ENCODE measurements at places on chromosomes 1 and 21.

DNA sequence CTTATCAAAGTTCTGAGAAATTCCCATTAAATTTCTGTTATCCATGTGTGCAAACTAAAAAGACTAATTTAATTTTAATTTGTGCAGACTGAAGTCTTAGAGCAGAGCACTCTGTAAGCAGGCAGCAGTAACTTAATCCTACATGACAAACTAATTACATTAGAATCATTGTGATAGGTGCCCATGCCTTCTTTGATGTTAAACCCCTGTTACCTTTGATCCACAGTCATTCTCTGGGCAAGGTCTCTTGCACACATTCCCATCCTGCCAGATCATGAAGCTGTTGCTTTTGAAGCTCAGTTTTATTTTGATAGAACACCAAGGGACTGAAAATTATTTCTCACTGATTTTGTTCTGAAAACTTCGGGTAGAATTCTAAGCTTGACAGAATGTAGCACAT, 77.2 kb downstream of the BCAR3 start:
- DNase-seq, result no peak

GRCh38 chr1:243420946-243421685, 165.3 kb downstream of the SDCCAG8 start:
- DNase-seq, result no peak

DNA sequence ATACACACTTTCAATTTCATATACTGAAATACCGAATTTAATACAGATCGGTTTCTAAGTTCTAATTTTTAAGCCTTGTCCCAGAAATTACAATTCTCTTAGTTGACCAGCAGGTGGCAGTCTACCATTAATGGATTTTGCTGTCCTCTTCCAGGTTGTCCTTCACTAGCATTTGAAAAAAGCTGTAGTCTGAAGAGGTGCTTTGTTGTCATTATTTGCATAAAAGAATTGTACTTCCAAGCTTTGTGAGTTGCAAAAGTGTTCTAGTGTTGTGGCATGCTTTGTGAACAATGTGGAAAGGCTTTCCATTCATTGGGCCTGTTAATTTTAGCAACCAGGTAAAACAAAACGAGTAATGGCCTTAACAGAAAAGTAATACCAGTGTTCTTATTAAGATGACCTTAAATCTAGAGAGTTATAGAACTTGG, 193.6 kb downstream of the RPS6KC1 start:
- peak; percentile 49 for DNase-seq

- no peak for DNase-seq
Observed at GRCh38 chr1:61397935-61398334, 315.6 kb downstream of the NFIA start.

DNA sequence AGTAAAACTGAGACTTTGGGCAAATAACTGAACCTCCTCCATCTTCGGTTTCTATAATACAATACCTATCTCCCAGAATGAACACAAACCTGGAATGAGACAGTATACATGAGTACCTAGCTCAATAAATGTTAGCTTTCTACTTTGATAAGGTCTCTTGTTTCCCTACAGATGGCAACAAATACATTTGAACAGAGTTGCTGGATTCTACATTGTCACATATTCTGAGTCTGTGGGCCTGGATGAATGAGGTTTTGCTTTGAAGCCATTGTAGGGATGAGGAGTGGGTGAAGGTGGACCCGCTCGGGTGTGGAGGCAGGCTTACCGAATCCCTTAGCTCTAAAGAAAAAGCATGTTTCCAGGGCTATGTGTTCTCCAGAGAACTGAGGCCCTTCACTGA, 13.9 kb upstream of the FYB2 start:
- DNase-seq, result no peak

GRCh38 chr1:230759369-230760065, 12.3 kb downstream of the CAPN9 start:
- no peak for DNase-seq

- DNase-seq, result no peak
Observed at GRCh38 chr1:1255078-1255477, 8.6 kb upstream of the C1QTNF12 start.

- no peak for DNase-seq
Observed at GRCh38 chr1:94043738-94044289, 77.1 kb downstream of the ABCA4 start.

DNA sequence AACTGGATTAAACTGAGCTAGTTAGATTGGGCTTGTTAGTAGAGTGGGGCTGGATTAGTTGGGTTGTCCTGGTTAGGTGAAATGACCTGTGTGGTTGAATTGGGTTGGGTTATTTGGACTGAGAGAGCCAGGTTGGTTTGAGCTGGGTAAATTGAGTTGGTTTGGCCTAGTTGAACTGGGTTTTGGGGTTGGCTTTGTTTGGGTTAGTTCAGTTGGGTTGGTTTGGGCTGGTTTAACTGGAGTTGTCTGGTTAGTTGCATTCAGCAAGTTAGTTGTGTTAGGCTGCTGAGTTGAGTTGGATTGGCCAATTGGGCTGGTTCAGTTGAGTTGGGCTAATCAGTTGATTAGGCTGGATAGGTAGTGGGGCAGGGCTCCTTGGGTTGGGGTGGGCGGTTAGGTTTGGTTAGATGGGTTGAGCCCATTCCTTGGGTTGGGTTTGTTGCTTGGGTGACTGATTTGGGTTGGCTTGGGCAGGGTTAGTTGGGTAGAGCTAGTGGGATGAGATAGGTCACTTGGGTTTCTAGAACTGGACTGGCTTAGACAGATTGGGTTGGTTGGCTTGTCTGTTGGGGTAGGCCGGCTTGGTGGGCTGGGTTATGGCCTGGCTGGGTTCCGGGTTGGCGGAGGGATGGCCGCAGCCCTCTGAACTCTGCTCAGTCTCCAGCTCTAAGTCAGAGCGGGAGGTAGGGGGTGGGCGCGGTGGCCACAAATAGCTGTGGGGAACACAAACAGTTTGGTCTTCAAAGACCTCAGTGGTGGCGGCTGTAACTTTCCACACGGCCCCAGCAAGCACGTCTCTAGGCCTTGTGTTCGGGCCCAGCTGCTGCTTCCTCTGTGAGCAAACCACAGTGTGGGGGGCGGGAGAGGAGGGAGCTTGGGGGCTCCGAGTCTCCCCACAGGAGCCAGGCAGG, 67.2 kb upstream of the RUNX3 start:
- no peak for DNase-seq

GRCh38 chr1:157862114-157863070, 20.8 kb upstream of the CD5L start:
- no peak for DNase-seq

DNA sequence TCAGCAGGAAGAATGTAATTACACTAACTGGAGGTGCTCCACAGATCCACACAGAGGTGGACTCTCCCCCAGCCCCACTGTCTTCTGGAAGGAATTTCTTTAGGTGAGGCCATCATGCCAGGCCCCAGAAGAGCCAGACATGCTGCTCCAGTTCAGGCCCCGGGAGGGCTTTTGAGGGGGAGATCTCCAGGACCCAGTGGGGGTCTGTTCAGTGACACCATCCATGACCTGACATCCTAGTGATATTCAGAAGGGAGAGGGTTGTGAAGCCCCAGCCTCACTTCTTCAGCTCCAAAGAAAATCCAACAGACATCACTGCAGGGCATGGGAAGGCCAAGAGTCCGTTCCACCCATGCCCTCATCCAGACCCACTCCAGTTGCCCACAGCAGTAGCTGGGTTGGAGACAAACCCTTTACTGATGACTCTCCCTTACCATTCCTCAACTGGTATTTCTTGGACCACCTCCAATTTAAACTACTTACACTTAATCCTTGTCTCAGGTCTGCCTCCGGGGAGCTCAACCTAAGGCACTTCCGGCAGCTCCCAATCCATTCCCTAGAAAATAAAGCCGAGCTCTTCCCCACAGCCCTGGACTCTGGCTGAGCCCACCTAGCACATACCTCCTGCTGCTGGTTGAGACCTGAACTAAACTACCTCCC, 39.2 kb downstream of the CSMD2 start:
- no peak for DNase-seq

GRCh38 chr1:12629511-12629956, 11.5 kb upstream of the DHRS3 start:
- DNase-seq, result peak; percentile 67

GRCh38 chr1:5729636-5730145, 262.5 kb downstream of the NPHP4 start:
- no peak for DNase-seq

GRCh38 chr1:178124115-178124514, 30.2 kb downstream of the RASAL2 start:
- DNase-seq, result no peak

GRCh38 chr1:43547538-43548072, 16.9 kb downstream of the PTPRF start:
- DNase-seq, result no peak

DNA sequence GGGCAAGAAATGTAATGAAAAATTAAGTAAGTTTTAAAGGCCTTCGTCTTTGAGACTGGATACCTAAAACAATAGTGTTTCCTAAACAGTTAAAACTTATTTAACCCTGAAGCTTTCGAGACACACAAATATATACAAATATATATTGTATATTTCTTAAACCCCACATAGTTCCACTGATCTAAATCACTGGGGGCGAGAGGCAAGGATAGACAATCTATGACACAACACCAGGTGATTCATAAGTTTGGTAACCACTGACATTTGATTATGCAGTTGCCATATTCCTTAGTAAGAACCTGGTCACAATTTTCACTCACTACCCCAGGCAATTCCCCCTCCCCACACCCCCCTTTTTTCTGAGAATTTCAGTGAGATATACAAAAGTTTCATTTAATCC, 55.3 kb upstream of the BOLA1 start:
- DNase-seq, result no peak

GRCh38 chr1:165423136-165423535, 21.8 kb downstream of the RXRG start:
- no peak for DNase-seq

DNA sequence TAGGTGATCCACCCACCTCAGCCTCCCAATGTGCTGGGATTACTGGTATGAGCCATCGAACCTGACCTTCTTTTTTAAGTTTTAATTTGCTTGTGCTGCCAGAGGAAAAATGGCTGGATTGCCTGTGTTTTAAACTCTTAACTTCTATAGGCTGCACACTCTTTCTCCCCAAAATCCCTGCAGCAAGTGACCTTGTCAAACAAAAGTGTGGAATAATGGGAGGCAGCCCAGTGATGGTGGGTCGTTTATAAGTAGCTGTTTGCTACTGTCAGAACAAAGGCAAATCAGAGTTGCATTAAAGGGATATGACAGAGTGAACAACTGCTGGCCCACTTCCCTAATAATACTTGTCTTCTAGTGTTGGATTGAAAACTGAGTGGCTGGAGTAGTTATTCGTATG, 74.2 kb downstream of the ADGRL2 start:
- no peak for DNase-seq

DNA sequence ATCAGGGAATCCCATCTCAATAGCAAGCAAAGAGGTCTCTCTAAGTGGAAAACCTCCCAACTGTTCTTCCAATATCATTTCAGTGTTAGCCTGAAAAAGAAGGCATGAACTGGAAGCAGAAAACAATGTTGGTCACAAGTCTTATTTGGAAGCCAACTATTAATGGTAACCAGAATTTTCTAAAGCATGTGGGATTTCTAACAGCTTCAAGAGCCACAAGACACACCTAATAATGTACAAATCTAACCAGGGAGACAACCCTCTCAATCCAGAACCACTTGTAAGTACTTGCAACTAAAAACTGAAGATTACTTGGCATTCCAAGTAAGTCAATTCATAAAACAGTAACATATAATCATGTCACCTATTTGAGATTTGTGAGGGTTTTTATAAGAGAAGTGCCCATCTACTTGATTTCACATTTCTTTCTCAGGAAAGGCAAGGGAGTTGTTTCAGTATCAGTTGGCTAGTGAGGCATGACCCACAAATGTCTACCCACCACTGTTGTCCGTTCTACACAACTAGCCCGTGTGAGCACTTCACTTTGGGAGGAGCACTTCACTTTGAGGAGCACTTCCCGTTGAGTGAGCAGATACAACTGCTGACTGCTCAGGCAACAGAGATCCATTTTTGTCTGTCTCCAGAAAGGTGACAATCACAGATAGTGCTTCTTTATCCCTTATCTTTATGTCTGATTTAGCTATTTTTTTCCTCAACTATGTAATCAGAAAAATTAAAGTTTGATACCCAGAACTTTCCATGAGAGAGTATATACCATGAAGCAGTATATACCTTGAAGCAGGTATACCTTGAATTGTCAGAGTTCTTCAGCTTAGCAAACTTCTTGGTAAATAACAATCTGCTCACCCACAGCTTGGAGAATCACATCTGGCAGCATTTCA, 11.1 kb downstream of the STX6 start:
- no peak for DNase-seq

DNA sequence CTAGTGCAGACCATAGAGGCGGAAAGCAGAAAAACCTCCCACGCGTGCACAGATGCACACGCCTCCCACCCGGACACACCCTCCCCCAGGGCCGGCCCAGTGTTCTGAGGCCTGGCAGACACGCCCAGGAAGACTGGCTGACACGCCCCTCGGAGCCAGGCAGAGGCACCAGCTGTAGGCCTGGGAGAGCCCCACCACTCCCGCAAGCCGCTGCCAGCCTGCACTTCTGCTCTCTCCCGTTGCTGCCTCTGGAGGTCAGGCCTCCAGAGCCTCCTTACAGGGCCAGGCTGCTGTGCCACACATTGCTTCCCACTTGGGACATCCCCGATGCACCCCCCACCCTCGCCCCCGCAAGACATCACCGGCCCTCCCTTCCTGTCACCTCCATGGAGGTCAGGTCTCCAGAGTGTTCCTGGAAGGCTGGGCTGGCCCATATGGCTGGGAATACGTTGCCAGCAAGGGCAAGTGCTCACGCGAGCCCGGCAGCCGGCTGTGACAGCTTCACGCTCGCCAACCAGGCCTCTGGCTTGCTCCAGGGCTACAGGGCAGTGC, 40.4 kb downstream of the CASZ1 start:
- DNase-seq, result peak; percentile 76

DNA sequence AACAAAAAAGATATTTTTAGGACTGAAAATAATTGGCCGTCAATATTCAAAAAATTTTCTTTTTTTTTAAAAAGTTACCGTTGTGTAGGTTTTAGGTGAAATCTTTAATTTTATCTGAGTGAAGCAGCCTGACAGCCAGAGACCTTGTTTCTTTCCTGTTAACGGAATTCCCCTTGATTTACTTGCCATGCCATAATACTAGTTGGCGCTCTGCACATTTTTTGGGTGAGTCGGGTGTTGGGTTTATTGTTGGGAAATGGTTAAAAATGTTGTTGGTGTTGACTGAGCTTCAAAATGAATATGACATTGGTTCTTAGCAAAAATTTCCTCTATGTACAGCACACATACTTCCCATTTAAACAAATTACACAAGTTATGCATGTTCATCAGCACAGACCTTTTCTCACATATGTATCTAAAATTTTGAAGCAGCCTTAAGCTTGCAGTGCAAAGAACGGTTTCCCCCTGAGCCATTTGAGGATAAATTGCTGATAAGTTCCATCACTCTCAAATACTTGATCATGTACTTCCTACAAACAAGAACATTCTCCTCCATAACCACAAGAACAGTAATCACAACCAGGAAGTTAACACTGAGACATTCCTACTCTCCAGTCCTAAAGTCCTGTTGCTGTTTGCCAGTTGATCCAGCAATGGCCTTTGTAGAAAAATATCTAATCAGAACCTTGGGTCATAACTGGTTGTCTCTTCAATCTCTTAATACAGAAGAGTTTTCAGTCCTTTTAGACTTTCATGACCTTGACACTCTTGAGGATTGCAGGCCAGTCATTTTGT, 34.2 kb downstream of the CAMTA1 start:
- no peak for DNase-seq

All from COR-L47 (cell line).